Tibial nerve (tissue), 4 donors: ENCODE measurements at places on chromosomes 6 and 20. TPM values are rescaled to one million over a fixed set of nuclear protein-coding genes. Genes with fewer than 3 reads are reported as not detected.

The KCNG1 gene
- total RNA-seq, result 7.0 TPM

The SIRPB2 gene
- total RNA-seq, result 15.5 TPM

GRCh38 chr20:62219101-62219991 is 732 bp downstream of the HRH3 start:
- DNase-seq, result no peak
- H3K27me3 ChIP-seq, result no peaks in the 10 kb centered on the region
- H3K36me3 ChIP-seq, result no peaks in the 10 kb centered on the region
- peaks cover 7% of the 10 kb centered on the region for H3K4me1 ChIP-seq

DNA sequence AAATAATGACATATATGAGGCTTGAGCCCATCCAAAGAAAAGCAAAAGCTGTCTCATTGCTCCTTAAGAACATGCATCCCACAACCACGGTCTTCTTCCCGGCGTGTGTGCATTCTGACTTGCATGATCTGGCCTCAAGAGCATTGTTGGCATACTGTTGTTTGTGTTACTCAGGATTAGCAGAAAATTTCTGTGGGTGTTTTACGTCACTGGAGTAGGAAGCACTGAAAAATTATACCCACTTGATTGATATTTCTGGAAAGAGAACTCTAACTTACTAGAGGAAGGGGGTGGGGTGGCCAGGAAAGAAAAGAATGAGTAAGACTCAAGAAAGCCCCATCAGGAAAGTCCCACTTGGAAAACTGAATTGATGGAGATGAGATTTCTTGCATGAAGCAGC is 326.2 kb upstream of the PRDM1 start:
- H3K27me3 ChIP-seq, result no peaks in the 10 kb centered on the region
- DNase-seq, result no peak
- peaks cover 11% of the 10 kb centered on the region for H3K4me1 ChIP-seq
- H3K4me3 ChIP-seq, result no peak overlapping the region

DNA sequence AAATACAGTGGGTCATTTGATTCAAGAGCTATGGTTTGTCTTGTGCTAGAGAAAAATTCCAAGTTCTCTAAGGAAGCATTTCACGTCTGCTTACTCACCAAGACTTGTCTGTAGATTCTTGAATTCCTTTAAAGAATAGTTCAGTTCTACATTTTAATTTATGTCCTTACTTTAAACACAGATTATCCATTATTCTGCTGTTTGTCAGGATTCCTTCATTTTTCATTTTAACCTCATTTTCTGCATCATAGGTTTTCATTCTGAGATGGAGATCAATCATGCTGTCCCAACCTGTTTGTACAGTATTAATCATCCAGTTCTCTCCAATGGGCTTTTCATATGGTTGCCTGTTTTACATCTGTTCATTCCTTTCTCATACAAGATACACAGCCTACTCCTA is 24.5 kb upstream of the POPDC3 start:
- H3K4me3 ChIP-seq, result no peak overlapping the region
- no peak overlapping the region for H3K27ac ChIP-seq
- no peaks in the 10 kb centered on the region for H3K27me3 ChIP-seq
- no peaks in the 10 kb centered on the region for H3K36me3 ChIP-seq
- H3K4me1 ChIP-seq, result no peaks in the 10 kb centered on the region

- H3K4me3 ChIP-seq, result no peak overlapping the region
- no peak for DNase-seq
- peaks cover 24% of the 10 kb centered on the region for H3K4me1 ChIP-seq
These were observed 31.6 kb upstream of the NEDD9 start for GRCh38 chr6:11264100-11264499.

DNA sequence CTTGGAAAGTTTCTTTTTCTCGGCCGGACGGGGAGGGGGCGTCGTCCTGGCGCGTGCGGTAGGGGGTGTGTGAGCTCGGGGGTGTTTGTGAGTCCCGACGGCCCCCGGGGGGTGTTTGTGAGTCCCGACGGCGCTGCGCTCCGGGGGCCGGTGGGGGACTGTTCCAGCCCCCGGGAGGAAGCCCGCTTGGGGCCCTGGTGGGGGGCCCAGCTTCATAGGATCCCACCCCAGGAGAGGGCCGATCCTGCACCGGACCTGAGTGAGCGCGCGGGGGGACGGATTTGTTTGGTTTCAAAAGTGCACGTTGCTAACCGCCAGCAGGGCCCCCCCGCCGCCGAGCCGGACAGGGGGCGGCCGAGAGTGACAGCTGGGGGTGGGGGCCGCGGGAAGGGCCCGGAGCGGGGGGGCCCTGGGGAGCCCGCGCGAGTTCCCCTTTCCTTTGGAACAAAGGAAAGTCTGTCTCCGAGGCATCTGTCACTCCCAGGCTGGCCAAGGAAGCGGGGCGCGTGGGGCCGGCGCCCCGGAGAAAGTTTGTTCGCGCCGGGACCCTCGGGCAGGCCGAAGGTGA is 485 bp downstream of the TGIF2 start:
- H3K36me3 ChIP-seq, result no peaks in the 10 kb centered on the region
- DNase-seq, result no peak
- H3K4me1 ChIP-seq, result peaks cover 44% of the 10 kb centered on the region
- peak overlapping the region; percentile 98 for H3K4me3 ChIP-seq
- no peaks in the 10 kb centered on the region for H3K27me3 ChIP-seq
- peak overlapping the region; percentile 99 for H3K27ac ChIP-seq

DNA sequence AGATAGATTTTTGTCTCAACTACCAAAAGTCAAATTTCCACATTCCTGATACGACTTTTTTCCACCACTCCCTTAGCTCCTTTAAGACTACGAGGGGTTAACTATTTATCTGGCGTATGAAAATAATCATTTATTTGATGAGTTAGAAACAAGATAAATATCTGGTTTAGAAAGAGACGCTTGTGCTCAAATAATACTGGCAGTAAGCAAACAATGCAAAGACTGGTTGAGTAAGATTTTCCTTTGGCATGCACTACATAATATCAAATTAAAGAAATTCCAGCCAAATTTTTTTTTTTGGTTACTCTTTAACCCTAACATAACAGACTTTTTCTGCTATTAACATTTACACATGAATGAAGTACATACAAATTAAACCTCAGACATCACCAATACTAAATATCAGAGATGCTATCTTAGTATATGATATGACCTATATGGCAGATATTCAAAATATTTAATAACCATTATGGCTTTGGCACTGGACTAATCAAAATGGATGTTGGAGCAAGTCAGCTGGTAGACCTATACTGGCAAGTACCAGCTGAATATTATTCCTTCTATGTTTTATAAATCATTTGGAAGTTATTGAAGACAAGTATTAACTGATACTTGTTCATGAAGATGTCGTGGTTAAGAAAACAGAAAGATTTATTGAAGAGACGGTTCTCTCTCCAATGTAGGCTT is 345.3 kb downstream of the TFAP2B start:
- H3K36me3 ChIP-seq, result no peaks in the 10 kb centered on the region
- H3K4me3 ChIP-seq, result no peak overlapping the region
- no peaks in the 10 kb centered on the region for H3K4me1 ChIP-seq
- DNase-seq, result no peak
- H3K27me3 ChIP-seq, result no peaks in the 10 kb centered on the region

DNA sequence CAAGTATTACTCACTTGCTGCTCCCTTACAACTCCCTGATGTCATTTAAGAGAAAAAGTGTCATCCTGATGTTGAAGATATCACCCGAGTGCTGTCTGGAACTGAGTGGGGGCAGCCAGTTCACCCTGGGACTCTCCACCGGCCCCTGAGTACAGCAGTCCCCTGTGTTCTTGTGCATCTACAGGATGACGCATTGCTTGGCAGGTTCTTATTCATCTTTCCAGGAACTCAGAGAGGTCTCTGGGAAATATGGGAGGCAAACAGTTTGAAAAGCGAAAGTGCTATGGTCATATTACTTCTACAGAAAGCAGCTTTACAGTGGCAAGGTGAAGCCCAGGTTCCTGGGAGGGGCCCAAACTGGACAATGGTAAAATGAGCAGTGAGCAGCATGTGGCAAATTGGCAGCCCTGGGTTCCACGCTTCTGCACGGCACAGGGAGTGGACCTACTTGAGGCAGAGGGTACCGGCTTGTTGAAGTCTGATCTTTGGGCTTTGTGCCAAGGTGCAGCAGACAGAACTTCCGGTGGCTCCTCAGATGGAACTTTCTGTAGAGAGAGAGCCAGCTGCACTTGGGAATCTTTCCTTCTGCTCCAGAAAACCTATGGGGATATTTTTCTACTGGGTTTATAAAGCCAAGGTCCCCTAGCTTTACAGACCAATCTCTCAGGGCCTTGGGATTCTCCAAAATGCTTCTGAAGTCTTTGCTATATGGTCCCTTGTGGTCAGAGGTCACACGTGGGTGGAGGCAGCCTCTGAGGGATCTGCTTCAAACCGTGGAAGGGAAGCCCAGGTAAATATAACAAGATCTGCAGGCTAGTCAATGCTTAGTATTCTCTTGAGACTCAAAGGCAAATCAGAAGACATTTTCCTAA is 128.3 kb downstream of the MAP3K7 start:
- H3K36me3 ChIP-seq, result no peaks in the 10 kb centered on the region
- no peak overlapping the region for H3K27ac ChIP-seq
- H3K4me1 ChIP-seq, result no peaks in the 10 kb centered on the region
- H3K4me3 ChIP-seq, result no peak overlapping the region

GRCh38 chr20:43198607-43199006 is 8.9 kb upstream of the PTPRT start:
- H3K27ac ChIP-seq, result no peak overlapping the region
- H3K27me3 ChIP-seq, result no peaks in the 10 kb centered on the region
- H3K4me3 ChIP-seq, result no peak overlapping the region

DNA sequence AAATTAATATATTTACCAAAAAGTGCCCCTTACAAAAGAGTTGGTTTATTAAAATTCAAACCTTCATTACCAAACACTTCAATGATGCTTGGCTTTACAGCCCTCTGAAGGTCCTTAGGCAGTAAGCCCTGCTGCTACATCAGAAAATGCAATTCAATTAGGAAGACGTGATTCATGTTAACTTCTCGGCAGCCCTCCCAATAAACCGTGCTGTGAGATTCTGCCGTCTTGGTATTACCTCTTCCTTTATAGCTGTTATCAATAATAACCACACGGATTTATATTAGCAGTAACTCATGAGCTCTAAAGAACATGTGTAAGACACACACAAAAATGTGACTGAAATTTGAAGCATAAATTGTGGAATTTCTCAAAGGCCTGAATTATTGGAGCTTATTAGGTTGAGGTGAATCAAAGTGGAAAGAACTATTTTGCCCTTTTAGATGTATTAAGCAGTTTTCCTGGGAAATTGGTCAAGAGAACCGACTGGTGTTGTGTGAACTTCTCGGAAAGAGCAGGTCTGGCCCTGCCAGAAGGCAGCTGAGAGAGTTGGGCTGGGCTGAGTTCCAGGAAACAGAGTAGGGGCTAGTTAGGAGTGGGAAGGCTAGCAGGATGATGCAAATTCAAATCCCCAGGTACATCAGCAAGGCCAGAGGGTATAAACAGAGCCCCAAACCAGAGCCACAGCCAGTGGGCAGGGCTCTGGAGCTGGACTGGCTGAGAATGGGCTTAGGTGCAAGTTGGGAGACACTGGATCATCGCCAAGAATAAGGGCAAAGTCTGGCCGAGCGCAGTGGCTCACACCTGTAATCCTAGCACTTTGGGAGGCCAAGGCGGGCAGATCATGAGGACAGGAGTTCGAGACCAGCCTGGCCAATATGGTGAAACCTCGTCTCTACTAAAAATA is 33.1 kb downstream of the FGD2 start:
- no peak overlapping the region for H3K27ac ChIP-seq
- H3K4me1 ChIP-seq, result peaks cover 7% of the 10 kb centered on the region
- no peak overlapping the region for H3K4me3 ChIP-seq
- H3K27me3 ChIP-seq, result no peaks in the 10 kb centered on the region
- DNase-seq, result peak; percentile 78

- no peak overlapping the region for H3K4me3 ChIP-seq
- H3K27ac ChIP-seq, result no peak overlapping the region
- no peaks in the 10 kb centered on the region for H3K4me1 ChIP-seq
- H3K36me3 ChIP-seq, result no peaks in the 10 kb centered on the region
- no peak for DNase-seq
- no peaks in the 10 kb centered on the region for H3K27me3 ChIP-seq
These were observed 5.6 kb upstream of the VNN2 start for GRCh38 chr6:132763269-132763668.

DNA sequence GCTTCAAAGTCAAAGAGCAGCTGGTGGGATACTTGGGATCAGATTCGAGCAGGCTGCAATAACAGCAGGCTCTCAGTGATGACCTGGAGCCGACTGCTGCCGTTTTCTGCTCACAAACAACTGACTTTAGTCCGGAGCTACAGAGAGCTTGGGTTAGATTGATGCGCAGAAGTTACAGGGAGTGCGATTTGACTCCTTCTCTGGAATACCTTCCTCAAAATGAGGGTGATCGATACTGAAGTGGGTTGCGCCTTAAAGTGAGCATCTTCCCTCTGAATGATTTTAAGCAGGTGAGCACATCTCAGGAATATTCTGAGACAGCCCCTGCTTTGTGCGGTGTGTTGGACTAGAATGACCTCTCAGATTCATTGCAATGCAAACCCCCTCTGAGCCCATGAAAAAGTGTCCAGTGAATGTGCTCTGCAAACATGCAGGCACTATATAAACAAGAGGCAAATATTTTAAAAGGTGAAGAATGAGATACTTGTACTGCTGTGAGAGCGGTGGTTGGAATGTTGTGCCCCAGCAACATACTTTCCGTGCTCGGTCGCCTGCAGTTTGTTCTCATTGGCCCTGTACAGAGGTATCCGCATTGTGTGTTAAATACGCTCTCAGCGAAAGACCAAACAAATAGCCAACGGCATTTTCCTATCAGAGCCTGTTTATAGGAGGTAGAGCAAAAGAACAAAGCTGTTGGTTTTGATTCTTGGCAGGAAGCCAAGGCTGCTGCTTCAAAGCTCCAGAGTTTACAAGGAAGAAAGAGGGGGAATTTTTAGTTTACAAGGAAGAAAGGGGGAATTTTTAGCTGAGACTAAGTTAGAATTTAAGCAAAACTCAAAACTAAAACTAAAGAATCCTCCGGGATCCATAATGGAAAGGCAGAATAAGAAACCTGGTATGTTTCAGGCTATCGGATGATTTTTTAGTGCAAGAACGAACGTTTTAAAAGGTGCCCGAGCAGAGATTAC is 67.7 kb downstream of the PHACTR2 start:
- peak; percentile 26 for DNase-seq
- no peaks in the 10 kb centered on the region for H3K27me3 ChIP-seq
- peaks cover 24% of the 10 kb centered on the region for H3K4me1 ChIP-seq
- H3K36me3 ChIP-seq, result no peaks in the 10 kb centered on the region
- H3K4me3 ChIP-seq, result no peak overlapping the region
- H3K27ac ChIP-seq, result peak overlapping the region; percentile 31
